ENCODE measurements at places on chromosomes 13 and 19. TPM values are rescaled to one million over a fixed set of nuclear protein-coding genes. Genes with fewer than 3 reads are reported as not detected.

GRCh38 chr19:35786299-35787160 lies 11.2 kb downstream of the ARHGAP33 start:
- DNase-seq = no peak

- DNase-seq = no peak
Measured at GRCh38 chr19:48726556-48726955, 7.0 kb upstream of the MAMSTR start.

- no peak for DNase-seq
Measured at GRCh38 chr19:19914596-19914995, 13.8 kb downstream of the ZNF93 start.

GRCh38 chr19:18833849-18834643 lies 2.3 kb downstream of the UPF1 start:
- DNase-seq = no peak

DNA sequence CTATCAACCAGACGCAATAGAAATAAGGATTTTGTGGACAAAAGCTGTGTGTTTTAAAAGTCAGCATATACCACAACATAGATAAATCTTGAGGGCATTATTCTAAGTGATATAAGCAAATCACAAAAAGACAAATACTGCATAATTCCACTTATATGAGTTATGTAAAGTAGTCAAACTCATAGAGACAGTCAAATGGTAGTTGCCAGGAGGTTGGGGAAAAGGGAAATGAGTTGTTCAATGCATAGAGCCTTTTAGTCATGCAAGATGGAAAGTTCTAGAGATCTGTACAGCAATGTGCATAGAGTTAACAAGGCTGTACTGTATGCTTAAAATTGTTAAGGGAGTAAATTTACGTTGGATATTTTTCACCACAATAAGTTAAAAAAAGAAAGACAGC lies 244.7 kb downstream of the DCT start:
- DNase-seq = no peak

The ETHE1 gene
- polyA plus RNA-seq = 86.2 TPM

The CNFN gene
- polyA plus RNA-seq = 4.5 TPM

Measured in SK-N-SH (cell line).